ENCODE measurements at places on chromosomes 2 and 18. TPM values are rescaled to one million over a fixed set of nuclear protein-coding genes. Genes with fewer than 3 reads are reported as not detected.
A peak's percentile ranks its signal among the peaks of the same experiment; 100 is the strongest.

Gene FZD7
- 0.66 TPM for total RNA-seq

Gene DNAJC27
- total RNA-seq, result 11.4 TPM

- no peak for DNase-seq
- H3K4me1 ChIP-seq, result peaks cover 32% of the 10 kb centered on the region
- no peak overlapping the region for H3K27ac ChIP-seq
- peaks cover 2% of the 10 kb centered on the region for H3K36me3 ChIP-seq
- no peaks in the 10 kb centered on the region for H3K27me3 ChIP-seq
Measured at GRCh38 chr2:118094503-118094902, 6.2 kb downstream of the INSIG2 start.

- DNase-seq, result no peak
- no peak overlapping the region for H3K27ac ChIP-seq
- H3K27me3 ChIP-seq, result no peaks in the 10 kb centered on the region
- H3K36me3 ChIP-seq, result no peaks in the 10 kb centered on the region
- H3K4me3 ChIP-seq, result no peak overlapping the region
Measured at GRCh38 chr2:24461685-24462084, 29.4 kb upstream of the NCOA1 start.

DNA sequence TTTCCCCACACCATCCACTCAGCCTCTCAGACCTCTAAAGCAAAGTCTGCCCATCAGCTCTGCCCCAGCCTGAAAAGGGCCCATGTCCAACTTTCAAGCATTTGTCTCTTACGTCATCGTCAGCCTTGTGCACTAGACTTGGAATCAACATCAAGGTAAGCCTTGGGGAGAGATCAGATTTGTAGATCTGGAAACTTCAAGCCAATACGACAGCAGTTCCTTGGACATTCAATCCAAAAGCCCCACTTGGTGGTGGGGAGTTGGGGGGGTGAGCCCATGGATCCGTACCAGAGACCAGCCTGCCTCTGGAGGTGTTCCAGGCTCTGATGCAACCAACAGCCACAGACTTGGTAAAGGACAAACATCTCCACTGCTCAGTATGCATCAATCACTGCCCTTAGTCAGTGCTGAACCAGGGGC lies 206.8 kb upstream of the MEIS1 start:
- H3K27me3 ChIP-seq, result no peaks in the 10 kb centered on the region
- H3K36me3 ChIP-seq, result no peaks in the 10 kb centered on the region
- no peak overlapping the region for H3K4me3 ChIP-seq
- H3K4me1 ChIP-seq, result no peaks in the 10 kb centered on the region
- no peak overlapping the region for H3K27ac ChIP-seq

GRCh38 chr2:200379481-200380090 lies 73.1 kb downstream of the SPATS2L start:
- H3K4me3 ChIP-seq, result no peak overlapping the region
- no peaks in the 10 kb centered on the region for H3K36me3 ChIP-seq
- no peak for DNase-seq
- peak overlapping the region; percentile 66 for H3K27ac ChIP-seq
- H3K4me1 ChIP-seq, result peaks cover 56% of the 10 kb centered on the region

- H3K27ac ChIP-seq, result no peak overlapping the region
- no peak overlapping the region for H3K4me3 ChIP-seq
- no peaks in the 10 kb centered on the region for H3K27me3 ChIP-seq
- H3K4me1 ChIP-seq, result peaks cover 10% of the 10 kb centered on the region
- no peaks in the 10 kb centered on the region for H3K36me3 ChIP-seq
Measured at GRCh38 chr18:80213182-80213581, 34.1 kb downstream of the PARD6G start.

All from body of pancreas (tissue), 4 donors.